ENCODE measurements at places on chromosomes 4 and X.

GRCh38 chrX:102966701-102967100, 29.6 kb downstream of the RAB40AL start:
- H3K4me1 ChIP-seq, result no peaks in the 10 kb centered on the region
- H3K27ac ChIP-seq, result no peak overlapping the region
- H3K4me3 ChIP-seq, result no peak overlapping the region

- H3K4me3 ChIP-seq, result no peak overlapping the region
- no peak for DNase-seq
- no peak overlapping the region for H3K27ac ChIP-seq
These were observed 508.5 kb downstream of the MID1IP1 start for GRCh38 chrX:39309721-39310152.

DNA sequence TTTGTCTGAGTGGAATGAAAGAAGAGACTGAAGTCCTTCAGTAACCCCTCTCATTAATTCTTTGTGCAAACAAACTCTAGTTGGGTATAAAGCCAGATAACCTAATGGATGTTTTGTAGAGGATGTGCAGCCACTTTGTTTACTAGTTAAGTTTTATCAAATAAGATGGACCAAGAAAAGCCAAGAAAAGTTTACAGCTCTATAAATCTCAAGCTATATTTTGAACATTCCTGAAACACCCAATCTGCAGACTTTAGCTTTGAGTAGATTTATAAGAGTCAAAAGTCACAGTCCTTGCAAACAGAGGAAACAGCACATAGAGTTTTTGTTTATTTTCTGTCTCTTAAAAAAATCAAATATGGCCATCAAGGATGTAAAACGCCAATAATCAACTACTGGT, 452.9 kb downstream of the SPRY1 start:
- no peak overlapping the region for H3K27ac ChIP-seq
- H3K36me3 ChIP-seq, result no peaks in the 10 kb centered on the region
- DNase-seq, result no peak

DNA sequence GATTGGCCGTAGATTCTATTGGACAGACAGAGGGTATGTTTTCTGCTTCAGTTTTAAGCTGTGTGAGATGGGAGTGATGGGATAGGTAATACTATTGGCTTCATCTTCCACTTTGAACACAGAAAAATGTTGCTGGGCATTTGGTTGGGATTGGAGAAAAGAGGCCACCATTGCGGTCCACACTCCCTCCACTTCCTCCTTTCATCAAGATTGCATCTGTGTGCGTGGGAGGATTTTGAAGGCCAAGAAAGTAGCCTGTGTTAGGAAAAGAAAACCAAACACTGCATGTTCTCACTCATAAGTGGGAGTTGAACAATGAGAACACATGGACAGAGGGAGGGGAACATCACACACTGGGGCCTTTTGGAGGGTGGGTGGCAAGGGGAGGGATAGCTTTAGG, 56.4 kb downstream of the EGF start:
- no peaks in the 10 kb centered on the region for H3K36me3 ChIP-seq
- DNase-seq, result no peak
- H3K4me3 ChIP-seq, result no peak overlapping the region
- H3K27ac ChIP-seq, result no peak overlapping the region
- H3K4me1 ChIP-seq, result no peaks in the 10 kb centered on the region

DNA sequence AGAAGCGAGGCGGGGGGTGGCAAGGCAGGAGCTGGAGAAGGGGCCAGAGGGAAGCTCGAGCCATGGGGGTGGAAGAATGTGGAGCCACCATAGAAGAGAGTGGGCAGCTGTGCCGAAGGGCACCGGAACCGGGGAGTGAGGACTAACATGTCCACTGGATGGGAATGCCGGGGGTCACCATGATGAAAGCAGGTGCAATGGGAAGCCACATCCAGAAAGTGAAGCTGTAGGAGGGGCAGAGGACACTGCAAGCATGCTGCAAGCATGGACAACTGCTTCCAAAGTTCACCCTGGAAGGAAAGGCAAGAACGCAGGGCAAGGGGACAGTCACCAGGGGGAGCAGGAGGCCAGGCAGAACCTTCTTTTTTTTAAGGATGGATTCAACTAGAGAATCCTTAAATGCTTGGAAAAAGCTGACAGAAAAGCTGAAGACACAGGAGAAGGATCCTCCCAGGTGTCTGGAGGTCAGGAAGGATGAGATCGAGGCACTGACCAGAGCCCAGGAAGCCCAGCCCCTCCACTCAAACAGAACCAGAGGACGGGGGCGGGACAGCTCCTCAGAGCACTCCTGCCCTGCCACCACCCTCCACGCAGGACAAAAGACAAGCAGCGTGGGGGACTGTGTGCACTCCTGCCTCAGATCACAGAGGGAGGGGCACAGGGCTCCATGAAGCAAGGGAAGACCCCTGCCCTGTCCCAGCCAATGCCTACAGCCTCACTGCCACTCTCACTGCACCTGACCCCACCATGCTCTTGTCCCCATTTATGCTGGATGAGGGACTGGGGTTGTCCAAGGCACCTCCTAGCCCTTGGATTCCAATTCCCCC, 169.2 kb downstream of the AFAP1 start:
- H3K4me3 ChIP-seq, result no peak overlapping the region
- H3K27ac ChIP-seq, result no peak overlapping the region
- H3K36me3 ChIP-seq, result no peaks in the 10 kb centered on the region
- peaks cover 3% of the 10 kb centered on the region for H3K27me3 ChIP-seq

All from GM12878 (cell line).